ENCODE measurements at places on chromosomes 11 and 22.

GRCh38 chr22:23862103-23862502 is 4.4 kb downstream of the SLC2A11 start:
- no peak for DNase-seq

- no peak for DNase-seq
These were observed 75.8 kb downstream of the ARHGAP8 start for GRCh38 chr22:44828193-44828592.

DNA sequence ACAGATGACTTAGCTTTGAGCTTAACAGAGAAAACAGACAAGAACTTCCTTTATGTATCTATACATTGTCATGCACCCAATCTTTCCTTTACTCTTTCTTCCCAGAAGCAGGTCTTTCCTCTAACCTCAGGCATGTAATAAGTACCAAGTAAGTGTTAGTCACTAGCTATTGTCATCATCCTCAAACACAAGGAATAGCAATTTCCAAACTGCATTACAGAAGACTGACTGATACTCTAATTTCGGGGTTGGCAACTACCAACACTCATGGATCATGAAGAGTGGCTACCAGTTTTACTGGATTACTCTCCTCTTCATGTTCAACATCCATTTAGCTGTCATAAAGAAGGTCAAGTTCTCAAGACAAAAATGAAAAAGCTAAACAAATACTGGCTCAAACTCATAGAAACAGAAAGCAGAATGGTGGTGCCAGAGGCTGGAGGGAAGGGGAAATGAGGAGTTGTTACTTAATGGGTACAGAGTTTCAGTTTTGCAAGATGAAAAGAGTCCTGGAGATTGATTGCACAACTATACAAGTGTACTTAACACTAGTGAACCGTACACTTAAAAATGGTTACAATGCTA is 111.6 kb downstream of the SIK3 start:
- DNase-seq, result peak; percentile 20

DNA sequence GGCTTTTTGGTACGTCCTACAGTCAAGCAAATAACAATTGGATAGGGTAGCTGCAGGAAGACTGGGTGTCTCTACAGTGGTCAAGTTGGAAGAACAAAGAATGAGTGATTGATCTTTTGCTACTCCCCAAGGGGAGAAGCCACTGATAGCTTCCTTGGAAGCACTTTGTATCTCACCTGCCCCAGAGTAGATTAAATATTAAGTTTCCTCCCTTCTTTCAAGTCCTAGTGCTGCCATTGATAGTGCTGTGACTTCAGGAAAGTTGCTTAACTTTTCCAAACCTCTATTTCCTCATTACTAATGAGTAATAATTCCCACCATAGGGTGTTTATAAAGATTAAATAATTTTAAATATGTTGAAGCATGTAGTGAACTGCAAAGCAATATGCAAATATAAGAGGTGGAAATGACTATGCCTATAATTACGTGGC is 35.6 kb upstream of the EHF start:
- DNase-seq, result no peak

- no peak for DNase-seq
These were observed 101.0 kb downstream of the SNX19 start for GRCh38 chr11:130815097-130815802.

DNA sequence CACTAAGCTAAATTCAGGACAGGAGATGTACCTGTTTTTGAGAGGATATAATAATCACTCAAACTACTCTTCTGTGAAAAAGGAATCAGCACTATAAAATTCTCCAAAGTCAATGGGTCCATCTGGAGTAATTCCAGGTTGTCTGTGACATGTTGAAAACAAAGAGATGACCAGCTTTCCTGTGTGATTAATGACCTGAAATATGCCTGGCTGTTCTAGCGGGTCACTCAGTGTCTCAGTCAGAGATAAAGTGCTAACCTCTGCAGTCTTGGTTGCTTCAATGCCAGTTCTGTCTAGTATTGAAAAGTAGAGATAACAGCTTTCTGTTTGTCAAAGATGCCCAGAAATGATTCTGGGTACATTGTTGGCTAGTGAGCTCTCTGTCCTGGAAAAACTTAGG is 722.6 kb upstream of the TENM4 start:
- no peak for DNase-seq

GRCh38 chr22:23501261-23501619 is 78.8 kb downstream of the IGLL1 start:
- DNase-seq, result no peak

DNA sequence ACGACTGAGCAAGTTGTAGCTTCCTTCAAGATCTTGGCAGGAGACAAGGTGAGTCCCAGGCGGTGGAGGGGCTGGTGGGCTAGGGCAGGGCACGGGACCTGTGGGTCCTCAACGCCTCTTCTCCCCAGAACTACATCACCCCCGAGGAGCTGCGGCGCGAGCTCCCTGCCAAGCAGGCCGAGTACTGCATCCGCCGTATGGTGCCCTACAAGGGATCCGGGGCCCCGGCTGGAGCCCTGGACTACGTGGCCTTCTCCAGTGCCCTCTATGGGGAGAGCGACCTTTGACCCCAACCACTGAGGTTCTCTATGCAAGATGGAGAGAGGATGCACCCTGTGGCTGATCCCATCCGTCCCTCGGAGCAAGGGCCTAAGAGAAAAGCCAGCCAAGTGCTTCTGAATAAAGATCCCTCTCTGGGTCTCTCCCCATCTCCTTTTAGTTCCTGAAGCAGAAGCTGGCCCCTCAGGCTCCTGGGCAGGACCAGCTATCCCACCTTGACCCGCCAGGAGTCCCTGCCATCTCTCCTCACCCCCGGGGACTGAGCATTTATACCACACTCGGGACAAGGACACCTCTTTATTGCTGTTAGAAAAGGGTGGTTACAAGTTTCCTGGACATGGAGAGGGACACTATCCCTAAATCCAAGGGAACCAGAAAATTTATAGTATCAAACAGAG is 5.4 kb downstream of the CTSF start:
- DNase-seq, result no peak

GRCh38 chr11:17389957-17390649 is 1.6 kb upstream of the KCNJ11 start:
- no peak for DNase-seq

DNA sequence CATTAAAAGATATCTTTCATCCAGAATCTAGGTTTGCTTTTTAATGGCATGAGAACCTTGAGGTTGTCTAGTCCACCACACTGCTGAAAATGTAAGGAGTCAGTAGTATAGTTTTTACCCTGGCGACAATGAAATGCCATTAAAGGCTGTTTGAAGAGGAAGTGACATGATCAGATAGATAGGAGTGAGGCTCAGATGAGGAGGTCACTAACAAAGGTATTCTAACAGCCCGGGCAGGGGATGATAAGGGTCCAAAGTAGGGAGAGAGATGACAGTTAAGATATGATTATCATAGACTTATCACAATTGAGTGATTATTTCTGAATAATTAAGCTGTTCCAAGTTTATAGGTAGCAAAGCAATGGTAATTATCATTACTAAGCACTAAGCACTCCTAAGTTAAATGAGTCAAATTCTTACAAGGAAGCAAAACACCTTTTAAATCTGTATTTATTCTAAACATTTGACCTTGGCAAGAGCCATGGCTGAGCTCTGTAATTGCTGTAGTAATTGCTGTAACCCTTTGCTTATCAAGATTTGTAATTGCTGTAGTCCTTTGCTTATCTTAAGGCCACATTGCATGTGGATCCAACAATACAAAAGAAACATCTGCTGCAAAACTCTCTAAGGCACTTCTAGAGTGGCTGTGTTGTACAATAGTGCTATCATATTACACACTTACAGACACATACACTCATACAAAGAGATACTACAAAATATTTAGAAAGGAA is 92.6 kb downstream of the ENTHD1 start:
- no peak for DNase-seq

- DNase-seq, result no peak
These were observed 38.6 kb downstream of the SGSM3 start for GRCh38 chr22:40408718-40409612.

DNA sequence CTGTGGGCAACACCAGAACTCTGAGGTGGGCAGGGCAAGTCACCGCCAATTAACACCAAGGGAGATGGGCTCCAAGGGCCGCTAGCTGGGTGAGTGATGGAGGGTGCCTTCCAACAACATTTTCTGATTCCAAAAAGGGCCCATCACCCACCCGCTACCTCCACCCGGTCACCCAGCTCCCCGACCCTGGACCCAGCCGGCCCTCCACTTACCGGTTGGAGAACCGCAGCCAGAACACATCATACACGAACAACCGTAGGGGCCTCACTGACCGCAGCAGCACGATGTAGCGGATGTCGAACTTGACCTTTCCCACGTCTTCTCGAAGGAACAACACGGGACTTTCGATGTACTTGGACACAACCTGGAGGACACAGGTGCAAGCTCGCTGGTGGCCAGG is 14.7 kb downstream of the TTLL12 start:
- no peak for DNase-seq

GRCh38 chr11:94526645-94527438 is 14.6 kb downstream of the C11orf97 start:
- no peak for DNase-seq

GRCh38 chr22:47094861-47095330 is 332.4 kb downstream of the TBC1D22A start:
- DNase-seq, result no peak

DNA sequence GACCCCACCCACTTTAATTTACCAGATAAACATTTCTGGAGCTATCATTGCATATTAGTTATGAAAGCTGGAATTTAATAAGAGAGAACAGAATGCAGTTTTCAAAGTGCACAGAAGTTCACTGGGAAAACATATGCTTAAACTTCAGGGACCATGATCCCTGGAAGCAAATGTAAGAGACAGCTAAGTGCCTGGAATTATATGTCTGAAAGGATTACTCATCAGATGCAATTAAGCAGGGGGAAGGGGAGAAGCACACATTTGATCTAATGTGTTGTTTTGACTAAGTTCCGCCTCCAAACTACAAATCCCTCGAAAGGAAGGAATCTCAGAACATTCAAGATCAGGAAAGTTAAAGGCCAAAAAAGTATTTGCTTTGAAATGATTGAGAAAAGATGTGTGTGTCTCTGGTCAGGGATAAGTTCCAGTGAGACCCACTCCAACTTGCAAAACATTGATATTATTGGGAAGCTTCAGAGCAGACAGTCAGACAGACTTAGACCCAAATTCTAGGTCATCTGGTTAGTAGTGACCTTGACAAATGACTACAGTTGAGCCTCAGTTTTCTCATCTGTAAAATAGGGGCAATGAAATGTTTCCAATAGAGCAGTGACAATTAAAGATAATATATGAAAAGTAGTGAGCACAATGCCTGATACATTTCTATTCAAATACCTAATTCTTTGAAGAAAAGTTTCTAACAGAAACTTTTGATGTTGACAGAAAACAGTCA is 147.6 kb downstream of the ME3 start:
- no peak for DNase-seq
